ENCODE measurements at places on chromosomes 2 and 18.

- no peak for DNase-seq
Measured at GRCh38 chr18:22314420-22314819, 103.3 kb downstream of the CTAGE1 start.

DNA sequence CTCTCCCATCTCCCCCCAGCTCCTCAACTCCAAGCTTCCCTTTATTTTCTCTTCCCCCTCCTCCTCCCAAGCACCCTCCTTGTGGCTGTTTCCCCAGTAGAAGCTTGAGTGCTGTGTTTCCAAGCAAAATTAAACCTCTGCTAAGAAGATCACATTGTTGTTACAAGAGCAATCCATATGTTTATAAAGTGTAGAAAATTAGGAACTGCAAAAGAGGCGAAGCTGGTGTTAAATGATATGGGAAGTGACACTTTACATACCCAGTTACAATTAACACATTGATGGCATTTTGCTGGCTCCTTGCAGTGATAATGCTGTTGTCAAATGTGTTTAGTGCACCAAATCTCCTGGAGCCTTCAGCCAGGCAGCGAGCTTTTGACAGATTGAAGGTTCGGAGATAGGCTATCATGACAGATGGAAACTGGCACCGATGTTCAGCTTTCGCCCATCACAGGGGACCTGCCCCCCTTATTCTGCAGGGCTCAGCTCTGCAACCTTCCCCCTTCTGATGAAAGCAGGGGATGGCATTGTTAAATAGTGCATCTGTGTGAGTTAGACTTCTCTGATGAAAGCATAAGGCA is 259.8 kb upstream of the ATP5MC3 start:
- no peak for DNase-seq

GRCh38 chr18:74496508-74497323 is 553 bp downstream of the CNDP2 start:
- peak; percentile 20 for DNase-seq

- no peak for DNase-seq
Measured at GRCh38 chr2:148044322-148044721, 23.4 kb downstream of the MBD5 start.

GRCh38 chr18:39602131-39602530 is 2036.5 kb upstream of the CELF4 start:
- no peak for DNase-seq

GRCh38 chr2:146433116-146433875 is 1411.5 kb upstream of the ACVR2A start:
- no peak for DNase-seq

- DNase-seq = no peak
Measured at GRCh38 chr2:105917688-105918087, 173.0 kb downstream of the NCK2 start.

GRCh38 chr2:66897181-66897580 is 462.3 kb downstream of the MEIS1 start:
- no peak for DNase-seq

DNA sequence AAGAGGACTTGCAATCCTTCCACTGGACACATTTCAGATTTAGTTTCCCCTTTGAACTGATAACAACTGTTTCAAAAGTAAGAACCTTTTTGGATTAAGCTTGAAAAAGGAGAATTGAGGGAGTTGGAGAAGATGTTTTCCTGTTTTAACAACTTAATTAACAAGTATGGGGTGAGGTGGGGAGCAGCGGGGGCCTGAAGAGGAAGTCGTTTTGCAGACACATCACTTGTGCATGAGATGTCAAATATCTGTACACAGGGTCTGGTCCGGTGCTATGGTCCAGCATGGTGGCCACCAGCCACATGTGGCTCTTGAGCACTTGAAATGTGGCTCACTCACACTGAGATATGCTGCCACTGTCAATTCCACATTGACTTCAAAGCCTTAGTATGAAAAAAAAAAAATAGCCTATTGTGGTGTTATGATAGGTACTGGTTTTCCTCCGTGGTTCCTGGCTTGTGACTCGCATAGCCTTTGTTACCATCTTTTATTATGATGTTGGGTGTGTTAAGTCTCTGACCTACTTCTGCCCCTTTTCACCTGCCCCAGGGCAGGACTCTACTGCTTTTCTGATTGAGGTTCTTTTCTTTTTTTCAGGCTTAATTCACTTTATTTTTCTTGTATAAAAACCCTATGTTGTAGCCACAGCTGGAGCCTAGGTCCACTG is 205.5 kb downstream of the BCL2 start:
- DNase-seq = no peak

DNA sequence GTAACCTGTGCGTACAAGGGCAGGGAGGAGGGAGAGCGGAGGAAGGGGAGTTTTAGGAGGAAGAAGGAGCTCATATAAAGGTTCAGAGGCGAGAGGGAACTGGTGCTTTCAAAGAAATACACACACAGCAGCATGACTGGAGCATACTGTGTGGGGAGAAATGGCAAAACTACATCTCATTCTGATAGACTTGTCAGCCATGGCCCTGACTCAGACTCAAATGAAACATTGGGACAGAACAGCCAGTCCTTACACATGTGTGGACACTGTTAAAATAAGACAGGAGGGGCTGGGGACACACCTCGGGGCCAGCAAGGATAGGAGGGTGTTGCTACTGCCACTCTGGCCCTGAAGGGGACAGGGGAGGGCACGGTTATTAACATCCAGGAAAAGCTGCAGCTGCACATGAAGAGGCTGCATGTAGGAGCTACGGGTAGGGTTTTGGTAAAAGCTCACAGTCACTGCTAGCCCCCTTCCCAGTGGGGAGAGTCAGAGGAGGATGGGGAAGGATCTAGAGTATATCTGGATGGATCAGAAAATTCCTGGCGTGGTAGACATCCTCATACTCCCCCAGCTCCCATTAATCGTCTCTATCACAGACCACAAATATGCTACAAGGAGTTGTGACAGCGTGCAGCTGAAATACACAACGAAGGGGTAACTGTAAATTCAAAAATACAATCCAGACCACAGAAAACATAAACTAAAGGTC is 110.5 kb downstream of the GATA6 start:
- DNase-seq = no peak

DNA sequence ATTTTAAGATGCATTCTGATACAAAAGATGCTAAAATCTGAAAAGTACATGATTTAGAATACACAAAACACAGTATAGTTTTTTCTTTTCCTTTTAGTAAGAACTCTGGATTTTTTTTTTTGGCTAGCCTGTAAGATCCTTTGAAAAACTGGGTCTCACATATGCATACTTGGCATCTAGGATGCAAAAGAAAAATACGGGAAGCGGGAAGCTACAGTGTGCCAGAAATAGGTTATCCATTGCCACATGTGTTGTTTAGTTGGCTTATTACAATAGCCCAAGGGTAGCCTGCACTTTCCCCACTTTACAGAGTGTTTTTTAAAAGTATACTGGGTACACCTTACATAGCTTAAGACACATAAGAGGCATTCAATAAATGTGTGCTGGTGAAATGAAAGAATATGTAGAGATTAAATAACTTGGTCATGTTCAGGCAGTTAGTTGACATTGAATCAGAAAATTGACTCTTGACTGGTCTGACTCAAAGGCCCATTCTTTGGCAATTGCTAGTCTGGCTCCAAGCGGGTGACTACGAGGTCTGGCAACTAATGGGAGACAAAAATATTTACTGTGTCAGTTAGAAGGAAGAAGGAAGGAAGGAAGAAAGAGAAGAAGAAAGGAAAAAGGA is 286.8 kb upstream of the TRIB2 start:
- no peak for DNase-seq

DNA sequence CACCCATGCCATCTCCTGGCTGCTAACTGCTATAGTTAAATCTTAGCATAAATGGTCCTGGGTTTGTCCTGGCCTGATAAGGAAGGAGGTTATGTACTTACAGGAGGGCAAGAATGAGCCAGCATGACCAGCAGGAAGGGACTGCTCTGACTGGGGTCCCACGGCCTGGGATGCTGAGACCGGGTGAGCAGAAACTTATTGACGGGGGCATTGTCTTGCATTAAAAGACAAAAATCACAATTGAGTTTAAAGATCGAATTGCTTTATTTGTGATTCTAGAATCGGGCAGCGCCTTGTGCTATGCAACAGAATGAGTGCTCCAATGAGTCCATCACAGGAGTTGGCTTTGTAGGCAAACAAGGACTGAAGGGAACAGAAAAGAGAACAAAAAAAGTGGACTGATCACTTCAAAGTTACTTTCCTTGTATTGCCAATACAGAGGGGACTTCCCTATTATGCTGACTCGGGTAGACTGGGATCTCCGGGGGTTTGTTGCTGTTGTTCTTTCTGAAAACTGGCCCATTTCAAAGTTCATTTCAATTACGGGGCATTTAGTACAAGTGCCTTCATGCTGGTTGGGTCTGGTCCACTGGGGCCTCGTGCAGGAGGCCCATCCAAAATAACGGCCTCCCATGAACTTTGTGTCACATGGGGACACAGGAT is 87.1 kb upstream of the SLC66A3 start:
- no peak for DNase-seq

GRCh38 chr2:16664809-16665747 is 556 bp downstream of the CYRIA start:
- no peak for DNase-seq

GRCh38 chr18:59672235-59672711 is 24.9 kb downstream of the CCBE1 start:
- no peak for DNase-seq

- no peak for DNase-seq
Measured at GRCh38 chr2:20631617-20632307, 19.1 kb downstream of the HS1BP3 start.

GRCh38 chr2:42459296-42459695 is 34.5 kb downstream of the KCNG3 start:
- DNase-seq = no peak

DNA sequence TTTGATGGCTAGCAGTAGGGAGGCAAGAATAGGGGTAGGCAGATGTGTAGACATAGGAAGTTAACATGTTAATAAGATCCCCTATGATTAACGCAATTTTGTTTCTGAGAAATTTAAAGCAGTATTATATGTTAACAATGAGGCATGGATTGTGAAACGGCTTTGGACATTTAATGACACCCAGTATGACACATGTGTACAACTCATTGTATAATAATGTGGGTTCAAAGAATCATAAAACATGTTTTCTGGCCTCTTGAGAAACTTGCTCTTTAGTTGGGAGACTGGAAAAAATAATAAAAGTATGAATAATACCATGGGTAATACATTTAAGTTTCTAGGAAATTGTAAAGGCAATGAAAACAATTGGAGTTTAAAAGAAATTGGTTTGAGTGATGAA is 332.1 kb upstream of the CDH20 start:
- DNase-seq = no peak

GRCh38 chr2:65678779-65679391 is 246.5 kb upstream of the SPRED2 start:
- DNase-seq = no peak

DNA sequence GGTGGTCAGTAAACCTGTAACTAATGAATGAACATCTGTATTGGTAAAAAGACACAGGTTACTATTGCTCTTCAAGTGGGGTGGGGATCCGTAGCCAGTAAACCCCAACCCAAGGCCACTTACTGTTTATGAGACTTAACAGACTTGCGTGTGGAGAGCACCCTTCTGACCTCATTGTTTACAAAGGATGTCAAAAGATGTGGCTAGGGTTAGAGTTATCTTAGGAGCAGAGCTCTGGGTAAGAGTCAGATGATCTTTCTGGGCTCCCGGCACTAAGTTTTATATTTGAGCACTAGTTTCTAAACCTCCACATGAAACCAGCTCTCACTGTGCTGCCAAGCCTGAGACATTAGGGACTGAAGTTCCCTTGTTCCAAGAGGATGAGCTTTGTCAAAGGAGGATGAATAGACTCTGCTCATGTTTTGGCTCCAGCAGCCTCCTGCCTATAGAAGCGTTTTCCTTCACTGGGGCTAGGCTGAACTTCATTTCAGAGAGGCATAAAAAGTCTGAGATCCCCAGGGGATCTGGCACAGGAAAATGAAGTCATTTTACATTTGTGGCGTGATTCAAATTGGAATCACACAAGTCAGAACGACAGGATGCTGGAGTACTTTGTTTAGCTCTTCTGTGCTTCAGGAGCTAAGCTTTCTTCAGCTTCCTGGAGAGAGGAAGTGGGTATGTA is 403.1 kb upstream of the TRIB2 start:
- DNase-seq = no peak

DNA sequence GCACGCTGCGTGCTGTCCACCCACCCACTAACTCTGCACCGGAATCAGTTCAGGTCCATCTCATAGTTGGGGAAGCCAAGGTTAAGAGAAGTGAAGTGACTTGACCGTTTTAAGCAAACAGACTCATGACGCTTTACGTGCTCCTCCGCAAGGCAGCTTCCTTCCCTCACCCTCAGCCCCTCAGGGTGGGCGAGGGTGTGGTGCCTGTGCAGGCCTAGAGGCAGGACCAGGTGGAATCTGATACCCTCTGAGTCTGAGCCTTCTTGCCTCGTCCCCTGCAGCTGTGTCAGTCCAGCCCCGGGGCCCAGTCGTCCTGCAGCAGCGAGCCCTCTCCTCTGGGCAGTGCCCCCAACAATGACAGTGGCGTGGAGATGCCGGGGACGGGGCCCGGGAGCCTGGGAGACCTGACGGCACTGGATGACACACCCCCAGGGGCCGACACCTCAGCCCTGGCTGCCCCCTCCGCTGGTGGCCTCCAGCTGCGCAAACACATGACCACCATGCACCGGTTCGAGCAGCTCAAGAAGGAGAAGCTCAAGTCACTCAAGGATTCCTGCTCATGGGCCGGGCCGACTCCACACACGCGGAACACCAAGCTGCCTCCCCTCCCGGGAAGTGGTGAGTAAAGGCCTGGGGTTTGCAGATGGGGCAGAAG is 250.5 kb downstream of the GLI2 start:
- DNase-seq = no peak

- no peak for DNase-seq
Measured at GRCh38 chr2:159595410-159596046, 20.8 kb downstream of the BAZ2B start.

- no peak for DNase-seq
Measured at GRCh38 chr18:37280701-37281393, 284.8 kb downstream of the CELF4 start.
